ENCODE measurements at places on chromosomes 4 and X. TPM values are rescaled to one million over a fixed set of nuclear protein-coding genes. Genes with fewer than 3 reads are reported as not detected.

GRCh38 chrX:24485323-24485722 is 20.2 kb downstream of the PDK3 start:
- no peak for DNase-seq

DNA sequence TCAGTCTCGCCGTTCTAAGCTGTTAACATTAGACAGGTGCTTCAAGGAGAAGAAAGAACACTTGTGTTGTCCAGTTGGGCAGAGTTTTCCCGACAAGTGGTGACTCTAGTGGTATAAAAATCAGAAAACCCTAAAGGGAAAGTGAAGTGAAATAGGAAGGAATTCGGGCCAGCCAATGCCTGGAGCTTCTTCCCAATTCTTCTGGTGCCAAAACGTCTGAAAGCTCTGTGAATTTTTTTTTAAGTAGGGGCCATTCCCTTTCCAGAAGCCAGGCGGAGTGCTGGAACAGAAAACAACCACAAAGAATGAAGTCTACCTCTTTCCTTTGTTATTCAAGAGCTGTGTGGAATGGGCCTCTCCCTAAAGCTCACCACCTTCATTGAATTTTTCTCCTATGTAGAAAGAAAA is 43.1 kb upstream of the PPARGC1A start:
- DNase-seq: no peak

The SPANXA1 gene
- total RNA-seq: not detected

DNA sequence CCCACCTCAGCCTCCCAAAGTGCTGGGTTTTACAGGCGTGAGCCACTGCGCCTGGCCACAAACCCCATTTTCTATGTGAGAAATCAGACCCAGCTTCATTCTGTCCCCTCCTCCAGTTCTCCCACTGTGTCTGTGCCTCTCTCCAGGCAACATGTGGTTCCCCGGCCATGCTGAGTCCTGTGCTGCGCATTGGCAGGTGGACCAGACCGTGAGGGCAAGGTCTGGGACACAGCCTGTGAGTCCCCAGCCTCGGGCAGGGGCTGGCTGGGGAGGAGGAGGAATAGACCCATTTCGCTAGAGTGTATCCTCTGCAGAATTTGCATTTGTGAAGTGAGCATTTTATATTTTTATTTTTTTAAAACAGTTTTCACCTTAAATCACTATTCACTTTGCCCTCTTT is 21.5 kb upstream of the CLDN24 start:
- no peak for DNase-seq

The TMEM144 gene
- 13.2 TPM for total RNA-seq

The AKAP14 gene
- total RNA-seq: not detected

- DNase-seq: no peak
These were observed 46.0 kb downstream of the ELOVL6 start for GRCh38 chr4:110152386-110152785.

The UGT2B7 gene
- not detected for total RNA-seq
